ENCODE measurements at places on chromosomes 3 and 15. TPM values are rescaled to one million over a fixed set of nuclear protein-coding genes. Genes with fewer than 3 reads are reported as not detected.

Gene CEMIP
- total RNA-seq = 0.46 TPM

Gene MITF
- 97.6 TPM for total RNA-seq

Gene RABL3
- total RNA-seq = 22.8 TPM

Gene SLC9C1
- total RNA-seq = 3.9 TPM

Gene ALS2CL
- total RNA-seq = 32.5 TPM

Gene ENTPD3
- total RNA-seq = 0.38 TPM

Gene CCDC39
- not detected for total RNA-seq

Gene ACKR4
- total RNA-seq = 1.6 TPM

Gene DPPA2
- total RNA-seq = not detected

Gene KIF7
- total RNA-seq = 5.8 TPM

Gene ITIH4
- total RNA-seq = 3.2 TPM

Gene ITGA11
- total RNA-seq = 9.3 TPM

Gene XCR1
- total RNA-seq = not detected

Gene CCR3
- not detected for total RNA-seq

Gene SOX14
- total RNA-seq = not detected

Gene ZNF80
- not detected for total RNA-seq

Gene TRH
- not detected for total RNA-seq

Gene OCA2
- not detected for total RNA-seq

Gene VWA5B2
- total RNA-seq = not detected

Gene DUOX1
- 0.59 TPM for total RNA-seq

Gene SLC2A2
- total RNA-seq = not detected

Gene TTBK2
- total RNA-seq = 28.0 TPM

Gene ABCC5
- 34.6 TPM for total RNA-seq

Gene SLC22A13
- total RNA-seq = 0.22 TPM

Gene IP6K1
- total RNA-seq = 19.7 TPM

Gene IQCH
- 0.94 TPM for total RNA-seq

Gene CPNE9
- not detected for total RNA-seq

Gene CNTN6
- total RNA-seq = 0.16 TPM

Gene CPA3
- total RNA-seq = 1.9 TPM

Gene FAM219B
- total RNA-seq = 62.5 TPM

Gene GADL1
- total RNA-seq = 0.62 TPM

Gene TMEM108
- total RNA-seq = 1.3 TPM

Gene RARB
- total RNA-seq = 20.3 TPM

Gene TTLL13
- total RNA-seq = 0.16 TPM

Gene GOLGA8K
- 0.83 TPM for total RNA-seq
